HCEC 1CT (cell line): ENCODE measurements at places on chromosomes 2 and 18.

DNA sequence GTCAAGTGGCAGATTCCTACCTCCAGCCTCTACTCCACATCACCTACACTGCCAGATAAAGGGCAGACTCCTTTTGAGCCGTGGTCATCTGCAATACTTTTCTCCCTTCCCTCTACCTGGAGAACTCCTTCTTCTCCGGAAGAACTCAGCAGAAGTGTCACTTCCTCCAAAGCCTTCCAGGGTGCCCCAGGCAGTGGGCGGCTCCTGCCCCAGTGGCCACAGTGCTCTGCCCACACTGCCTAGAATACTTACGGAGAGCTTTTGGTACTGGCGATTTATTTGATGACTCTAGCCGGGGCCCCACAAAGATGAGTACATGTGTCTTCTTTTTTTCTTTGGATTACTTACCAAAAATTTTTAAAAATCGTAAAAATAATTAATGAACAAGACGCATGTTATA, 39.7 kb downstream of the FOSL2 start:
- DNase-seq, result no peak

DNA sequence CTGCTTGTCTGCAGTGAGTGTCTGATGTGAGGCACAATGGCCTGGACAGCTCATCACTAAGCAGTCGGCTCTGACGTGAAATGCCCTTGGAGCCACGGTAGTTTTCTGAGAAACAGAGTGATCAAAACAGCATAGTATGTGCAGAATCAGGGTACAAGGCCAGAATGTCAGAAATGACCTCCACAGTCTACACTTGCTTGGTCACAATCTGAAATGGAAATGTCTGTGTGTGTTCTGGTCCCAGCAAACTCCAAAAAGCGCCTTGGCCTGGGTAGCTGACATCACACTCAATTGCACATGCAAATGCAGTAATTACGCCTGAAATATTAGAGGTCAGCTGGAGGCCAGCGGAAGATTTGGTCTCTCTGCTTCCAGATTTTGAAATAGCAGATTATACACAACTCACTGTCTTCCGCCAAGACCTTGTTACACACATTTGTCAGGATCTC, 95.4 kb downstream of the CTAGE1 start:
- DNase-seq, result no peak

- no peak for DNase-seq
Observed at GRCh38 chr2:66189553-66189952, 245.4 kb upstream of the MEIS1 start.

GRCh38 chr2:215356948-215357461, 45.1 kb downstream of the ATIC start:
- DNase-seq, result peak; percentile 30

DNA sequence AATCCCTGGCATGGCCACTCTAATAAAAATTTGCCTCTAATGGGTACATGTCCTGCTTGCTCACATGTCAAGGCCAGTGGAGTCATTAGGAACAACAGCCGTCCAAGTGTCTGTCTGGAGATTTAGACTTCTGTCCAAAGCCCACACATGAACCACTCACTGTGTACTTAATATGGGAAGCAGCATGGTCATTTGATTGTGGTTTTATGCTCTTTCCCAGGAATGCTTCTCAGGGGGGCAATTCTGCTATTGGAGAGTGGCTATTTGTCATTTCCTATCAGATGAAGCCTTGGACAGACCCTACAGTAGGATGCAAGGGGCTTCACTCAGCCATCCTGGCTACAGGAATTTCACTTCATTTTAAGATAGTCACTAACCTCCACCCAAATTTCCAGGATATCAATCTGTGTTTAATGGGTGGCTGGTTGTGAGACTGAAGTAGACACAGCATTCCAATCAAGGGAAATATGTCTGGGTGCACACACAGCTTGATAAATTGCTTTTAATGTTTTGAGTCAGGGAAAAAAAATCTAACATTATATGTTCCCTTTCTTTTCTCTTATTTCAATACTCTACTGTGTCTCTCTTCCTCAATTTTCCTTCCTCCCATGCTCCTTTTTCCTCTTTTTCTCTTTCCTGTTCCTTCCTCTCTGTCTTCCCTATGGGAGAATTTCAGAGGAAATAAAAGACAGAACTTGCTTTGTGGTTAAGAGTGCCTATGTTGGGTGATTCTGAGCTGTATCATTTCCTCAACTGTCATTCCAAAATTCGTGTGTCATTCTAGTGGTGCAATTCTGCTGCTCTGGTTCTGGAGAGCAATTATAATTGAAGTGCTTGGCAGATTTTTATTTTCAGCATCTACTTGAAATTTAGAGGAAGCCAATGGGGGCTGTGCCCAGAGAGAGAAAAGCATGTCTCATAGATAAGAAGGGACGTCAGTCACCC, 320.1 kb downstream of the OSR1 start:
- DNase-seq, result peak; percentile 92

DNA sequence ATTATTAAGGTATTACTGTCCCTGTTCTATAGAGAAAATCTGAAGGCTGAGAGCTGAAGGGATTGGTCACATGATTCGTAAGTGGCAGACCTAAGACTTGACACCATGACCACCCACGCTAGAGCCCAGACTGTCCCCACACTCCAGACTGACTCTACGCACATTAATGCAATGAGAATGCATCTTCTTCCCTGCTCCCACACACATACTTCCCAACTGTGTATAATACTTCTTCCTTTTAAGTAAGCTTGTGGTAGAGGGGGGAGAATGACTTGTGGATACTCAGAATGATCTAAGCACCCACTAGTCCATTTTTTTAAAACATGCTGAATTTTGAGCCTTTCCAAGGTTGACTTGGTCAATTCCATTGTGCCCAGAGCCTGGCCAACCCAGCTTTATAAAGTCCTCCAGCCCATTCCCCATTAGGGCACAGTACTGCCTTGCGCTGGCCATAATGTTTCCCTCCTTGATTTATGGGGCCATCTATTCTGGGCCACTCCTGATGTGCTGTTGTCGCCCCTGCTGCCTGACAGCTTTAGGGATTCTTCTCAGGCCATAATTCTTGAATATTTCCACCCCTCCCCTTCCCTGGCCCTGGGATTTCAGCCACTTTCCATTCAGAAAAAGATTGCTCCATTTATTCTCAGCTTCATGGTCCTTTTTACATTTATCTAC, 28.7 kb downstream of the ALK start:
- DNase-seq, result no peak

GRCh38 chr2:10293603-10294002, 9.1 kb upstream of the HPCAL1 start:
- DNase-seq, result no peak
